A549 treated with Hydrocortisone at 1 μM for 4 hours (cell line): ENCODE measurements at places on chromosomes 12 and 14. TPM values are rescaled to one million over a fixed set of nuclear protein-coding genes. Genes with fewer than 3 reads are reported as not detected.

Gene TCL1B
- not detected in 5 replicates for total RNA-seq

Gene KLRC4
- not detected in 5 replicates for total RNA-seq

Gene EXOC3L4
- total RNA-seq = 1.0 to 2.8 TPM (median 1.7 TPM) in 5 replicates

Gene MYF6
- total RNA-seq = not detected in 5 replicates

Gene C1QL4
- total RNA-seq = 4.8 to 7.6 TPM (median 6.3 TPM) in 5 replicates

Gene DENR
- total RNA-seq = 50.8 to 71.9 TPM (median 54.8 TPM) in 5 replicates

Gene E2F7
- total RNA-seq = 5.6 to 8.6 TPM (median 7.7 TPM) in 5 replicates

Gene DDX47
- 74.8 to 98.7 TPM (median 79.8 TPM) in 5 replicates for total RNA-seq

Gene CMKLR1
- total RNA-seq = 0.01 to 0.21 TPM (median 0.05 TPM) in 4 of 5 replicates, not detected in the other
